ENCODE measurements at places on chromosomes 12 and 14.
A peak's percentile ranks its signal among the peaks of the same experiment; 100 is the strongest.

DNA sequence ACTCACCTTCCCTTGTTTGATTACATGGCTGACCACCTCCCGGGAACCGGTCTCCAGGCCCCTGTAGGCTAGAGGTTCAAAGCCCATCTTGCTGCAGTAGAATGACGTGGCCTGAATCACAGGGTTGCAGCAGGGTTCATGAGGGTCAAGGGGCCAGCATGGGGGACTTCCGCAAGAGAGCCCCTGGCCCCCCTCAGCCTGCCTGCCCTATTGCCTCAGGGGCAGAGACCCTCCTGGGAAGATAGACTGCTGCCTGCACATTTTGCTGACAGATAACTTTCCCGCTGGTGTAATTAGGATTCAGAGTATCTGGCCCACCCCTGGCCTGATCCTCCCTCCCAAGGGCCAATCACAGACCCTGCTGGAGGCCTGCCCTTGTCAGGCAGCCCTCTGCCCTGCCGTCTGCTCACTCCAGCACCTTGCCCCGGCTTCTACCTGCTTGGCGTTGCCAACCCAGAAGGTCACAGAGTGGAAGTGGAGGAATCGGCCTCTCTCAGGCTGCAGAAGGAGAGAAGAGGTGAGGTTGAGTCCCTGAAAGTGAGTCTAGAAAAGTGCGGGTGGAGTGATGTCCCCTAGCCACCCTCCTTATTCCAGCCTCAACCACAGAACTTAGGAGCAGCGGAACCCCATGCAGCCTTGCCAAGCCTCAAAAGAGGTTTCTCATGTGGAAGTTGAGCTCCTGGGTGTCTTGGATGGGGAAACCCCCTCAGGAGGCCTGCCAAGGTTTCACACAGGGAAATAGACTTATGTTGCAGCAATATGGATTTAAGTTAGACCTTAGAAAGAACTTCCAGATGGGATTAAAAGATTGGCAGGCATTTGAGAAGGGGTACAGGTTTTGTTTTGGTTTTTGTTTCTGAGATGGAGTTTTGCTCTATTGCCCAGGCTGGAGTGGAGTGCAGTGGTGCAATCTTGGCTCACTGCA, 1.1 kb downstream of the HPD start:
- no peaks in the 10 kb centered on the region for H3K27me3 ChIP-seq
- no peak for DNase-seq
- no peaks in the 10 kb centered on the region for H3K36me3 ChIP-seq
- H3K27ac ChIP-seq = no peak overlapping the region

GRCh38 chr12:72570601-72571000, 298.4 kb downstream of the TRHDE start:
- H3K36me3 ChIP-seq = no peaks in the 10 kb centered on the region
- H3K4me1 ChIP-seq = no peaks in the 10 kb centered on the region
- no peak overlapping the region for H3K4me3 ChIP-seq
- no peak overlapping the region for H3K27ac ChIP-seq
- DNase-seq = peak; percentile 46
- H3K27me3 ChIP-seq = no peaks in the 10 kb centered on the region

- no peaks in the 10 kb centered on the region for H3K27me3 ChIP-seq
- no peak overlapping the region for H3K4me3 ChIP-seq
- H3K36me3 ChIP-seq = no peaks in the 10 kb centered on the region
- H3K4me1 ChIP-seq = 0 out of 2 replicates have a peak, but pooled peaks cover 12% of the 10 kb centered on the region
- no peak overlapping the region for H3K27ac ChIP-seq
Observed at GRCh38 chr12:15728118-15728598, 61.0 kb downstream of the EPS8 start.

DNA sequence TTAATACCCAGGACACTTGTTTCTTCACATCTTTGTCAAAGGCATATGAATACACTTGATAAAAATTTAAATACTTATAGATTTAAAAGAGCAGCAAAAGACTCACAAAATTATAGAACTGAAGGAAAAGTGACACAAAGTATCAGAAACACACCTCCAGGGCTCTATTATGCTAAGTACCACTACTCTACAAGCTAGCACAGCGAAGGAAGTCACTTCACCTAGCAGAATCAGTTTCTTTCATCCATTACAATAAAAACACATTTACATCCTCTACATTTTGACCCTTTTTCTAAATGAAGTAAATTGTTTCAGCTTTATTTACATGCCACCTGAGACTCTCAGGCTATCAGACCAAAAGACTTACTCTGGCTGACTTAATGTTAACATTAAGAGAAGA, 26.6 kb upstream of the PTPRB start:
- no peaks in the 10 kb centered on the region for H3K36me3 ChIP-seq
- no peak overlapping the region for H3K4me3 ChIP-seq
- DNase-seq = no peak
- no peak overlapping the region for H3K27ac ChIP-seq
- no peaks in the 10 kb centered on the region for H3K4me1 ChIP-seq
- H3K27me3 ChIP-seq = no peaks in the 10 kb centered on the region

GRCh38 chr12:55718015-55718414, 2.2 kb downstream of the BLOC1S1 start:
- no peaks in the 10 kb centered on the region for H3K36me3 ChIP-seq
- H3K4me1 ChIP-seq = peaks cover 40% of the 10 kb centered on the region
- H3K4me3 ChIP-seq = no peak overlapping the region
- H3K27ac ChIP-seq = no peak overlapping the region
- DNase-seq = no peak
- H3K27me3 ChIP-seq = no peaks in the 10 kb centered on the region

DNA sequence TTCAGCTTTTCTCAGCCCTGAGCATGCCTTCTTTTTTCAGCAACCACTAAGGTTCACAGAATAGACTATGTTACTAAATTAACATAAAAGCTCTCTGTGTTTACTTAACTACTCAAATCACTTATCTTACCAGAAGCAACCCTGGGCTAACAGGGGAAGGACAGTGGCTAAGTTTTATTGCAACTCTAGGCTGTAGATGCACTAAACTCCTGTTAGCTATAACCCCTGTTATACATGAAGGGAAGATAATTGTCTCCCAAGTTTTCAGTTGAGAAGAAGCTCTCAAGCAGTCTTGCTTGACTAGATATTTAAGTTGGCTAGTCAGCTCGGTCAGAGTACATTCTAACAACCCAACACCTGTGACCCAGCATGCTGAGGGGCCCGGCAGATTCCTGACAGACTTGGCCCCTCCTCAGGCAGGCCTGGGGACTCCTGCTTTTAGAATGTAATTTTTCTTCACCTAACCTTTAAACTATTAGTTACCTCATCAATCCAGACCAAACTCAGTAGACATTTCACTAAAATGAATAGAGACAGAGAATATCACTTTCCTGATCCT, 464.5 kb downstream of the EGLN3 start:
- no peaks in the 10 kb centered on the region for H3K4me1 ChIP-seq
- no peak overlapping the region for H3K4me3 ChIP-seq
- H3K36me3 ChIP-seq = no peaks in the 10 kb centered on the region
- H3K27ac ChIP-seq = no peak overlapping the region
- no peak for DNase-seq

GRCh38 chr12:105226219-105226618, 9.8 kb downstream of the APPL2 start:
- H3K36me3 ChIP-seq = peaks cover 6% of the 10 kb centered on the region
- no peak overlapping the region for H3K4me3 ChIP-seq
- no peaks in the 10 kb centered on the region for H3K27me3 ChIP-seq
- H3K27ac ChIP-seq = no peak overlapping the region
- peaks cover 33% of the 10 kb centered on the region for H3K4me1 ChIP-seq
- no peak for DNase-seq

DNA sequence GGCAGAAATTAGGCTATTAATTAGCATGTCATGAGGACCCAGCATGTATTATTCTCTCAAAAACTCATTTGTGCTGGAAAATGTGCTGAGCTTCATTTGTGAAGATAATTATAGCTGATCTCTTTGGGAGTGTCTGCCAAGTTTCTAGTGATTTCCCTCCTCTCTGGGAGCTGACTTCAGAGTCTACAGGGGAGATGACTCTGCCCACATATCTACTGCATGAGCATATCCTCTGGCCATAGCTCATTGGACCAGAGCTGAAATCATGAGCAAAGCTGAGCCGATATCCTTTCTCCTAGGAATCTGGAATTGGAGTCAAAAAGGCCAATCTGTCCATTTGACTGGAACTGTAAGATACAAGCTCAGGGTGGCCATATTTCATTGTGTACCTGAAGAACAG, 5.9 kb downstream of the CCDC198 start:
- no peak for DNase-seq
- no peaks in the 10 kb centered on the region for H3K27me3 ChIP-seq
- H3K27ac ChIP-seq = no peak overlapping the region
- H3K4me1 ChIP-seq = peaks cover under 1% of the 10 kb centered on the region

GRCh38 chr12:97134495-97134894, 227.4 kb downstream of the NEDD1 start:
- H3K27me3 ChIP-seq = no peaks in the 10 kb centered on the region
- H3K36me3 ChIP-seq = no peaks in the 10 kb centered on the region
- no peak for DNase-seq
- no peaks in the 10 kb centered on the region for H3K4me1 ChIP-seq
- no peak overlapping the region for H3K27ac ChIP-seq

GRCh38 chr14:51653079-51653774, 1.5 kb downstream of the FRMD6 start:
- no peaks in the 10 kb centered on the region for H3K27me3 ChIP-seq
- DNase-seq = peak; percentile 20
- H3K4me3 ChIP-seq = peak overlapping the region; percentile 94
- H3K4me1 ChIP-seq = peaks cover 24% of the 10 kb centered on the region

DNA sequence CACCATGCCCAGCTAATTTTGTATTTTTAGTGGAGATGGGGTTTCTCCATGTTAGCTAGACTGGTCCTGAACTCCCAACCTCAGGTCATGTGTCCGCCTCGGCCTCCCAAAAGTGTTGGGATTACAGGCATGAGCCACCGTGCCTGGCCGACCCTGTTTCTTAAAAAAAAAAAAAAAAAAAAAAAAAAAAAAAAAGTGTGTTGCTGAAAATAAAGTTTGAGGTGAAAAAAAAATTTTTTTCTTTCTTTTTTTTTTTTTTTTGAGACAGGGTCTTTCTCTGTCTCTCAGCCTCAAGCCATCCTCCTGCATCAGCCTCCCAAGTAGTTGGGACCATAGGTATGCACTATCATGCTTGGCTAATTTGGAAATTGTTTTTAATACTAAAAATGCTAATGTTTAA, 11.3 kb downstream of the RBM25 start:
- no peak overlapping the region for H3K27ac ChIP-seq
- H3K4me1 ChIP-seq = no peaks in the 10 kb centered on the region
- no peak overlapping the region for H3K4me3 ChIP-seq
- H3K36me3 ChIP-seq = no peaks in the 10 kb centered on the region
- no peak for DNase-seq
- no peaks in the 10 kb centered on the region for H3K27me3 ChIP-seq

DNA sequence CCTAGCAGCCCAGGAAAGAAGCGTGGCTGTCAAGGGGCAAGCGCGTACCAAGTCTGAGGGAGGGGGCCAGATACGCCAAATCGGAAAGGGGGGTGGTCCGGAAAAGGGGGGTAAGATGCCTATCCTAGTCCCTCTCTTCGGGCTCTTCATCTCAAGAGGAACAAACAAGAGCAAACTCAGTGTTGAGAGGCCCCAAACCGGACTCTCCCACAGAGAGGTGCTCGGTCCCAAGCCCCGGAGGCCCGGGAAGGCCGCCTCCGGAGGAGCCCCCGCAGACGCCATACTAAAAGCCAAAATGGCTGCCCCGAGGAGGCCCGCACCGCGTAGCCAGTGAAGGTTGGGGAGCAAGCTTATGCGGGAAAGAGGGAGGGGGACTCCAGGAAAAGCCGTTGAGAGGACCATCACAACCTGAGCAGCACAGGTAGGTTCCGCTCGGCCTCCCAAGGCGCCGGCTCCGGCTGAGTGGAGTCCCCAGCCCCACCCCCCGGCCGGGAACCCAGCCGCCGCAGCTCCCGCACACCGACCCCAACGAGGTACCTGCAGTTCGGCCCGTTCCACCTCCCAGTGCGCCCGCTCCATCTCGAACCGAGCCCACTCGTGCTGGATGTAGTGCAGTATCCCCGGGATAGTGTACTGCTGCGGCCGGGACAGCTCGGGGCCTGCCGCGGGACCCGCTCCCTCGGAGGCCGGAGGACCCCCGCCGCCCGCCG, at the start of gene AP4S1:
Gene AP4S1 (plus strand): TSS at position 283 of the 710 bp plus-strand sequence. CDS start 40,548 bp downstream, outside the sequence.
- H3K27ac ChIP-seq = peak within 1 kb of the TSS; percentile 94
- peak; percentile 50 for DNase-seq
- H3K27me3 ChIP-seq = no peaks in the 10 kb centered on the region
- peak within 1 kb of the TSS; percentile 88 for H3K4me3 ChIP-seq
- H3K36me3 ChIP-seq = no peaks in the 10 kb centered on the region

DNA sequence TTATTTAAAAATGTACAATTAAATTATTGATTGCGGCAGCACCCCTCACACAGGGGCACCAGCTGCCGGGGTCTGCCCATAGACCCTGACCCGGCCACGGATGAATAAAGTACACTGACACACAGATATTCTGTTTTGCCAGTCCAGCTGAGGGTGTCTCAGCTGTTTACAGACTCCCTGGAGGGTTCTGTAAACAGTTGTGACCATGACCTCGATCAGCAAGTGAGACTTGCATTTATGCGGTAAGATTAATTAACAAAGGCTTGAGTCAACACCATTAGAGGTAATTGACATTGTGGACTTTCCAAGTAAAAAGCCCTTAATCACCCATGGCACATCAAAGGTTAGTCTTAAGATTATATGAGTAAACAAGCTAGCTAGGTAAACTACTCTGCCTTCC, 94.3 kb downstream of the FUT8 start:
- no peak for DNase-seq
- H3K4me1 ChIP-seq = no peaks in the 10 kb centered on the region
- no peaks in the 10 kb centered on the region for H3K36me3 ChIP-seq
- H3K27me3 ChIP-seq = no peaks in the 10 kb centered on the region

Measured in Caco-2 (cell line).